Right kidney (tissue), 9 donors: ENCODE measurements at places on chromosomes 13 and 19.

DNA sequence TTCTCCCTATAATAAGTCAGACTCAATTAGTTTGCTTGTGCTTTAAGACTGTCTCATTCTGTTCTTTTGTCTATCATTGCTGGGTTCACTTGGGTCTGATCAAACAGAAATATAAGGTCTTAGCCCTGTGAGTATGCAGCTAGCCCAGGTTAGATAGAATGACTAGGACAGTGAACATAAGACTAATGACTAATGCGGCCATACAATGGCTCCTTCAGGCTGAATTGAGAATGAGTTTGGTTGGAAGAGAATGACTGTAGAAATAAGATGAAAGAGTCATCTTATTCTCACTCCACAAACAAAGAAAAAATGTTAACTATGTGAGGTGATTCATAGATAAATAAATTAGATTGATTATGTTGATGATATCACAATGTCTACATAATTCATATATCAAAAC, 50.1 kb upstream of the OBI1 start:
- no peak for DNase-seq

- DNase-seq, result no peak
Measured at GRCh38 chr13:97004096-97004876, 10.0 kb upstream of the OXGR1 start.

- no peak for DNase-seq
Measured at GRCh38 chr13:107192289-107192688, 624.4 kb upstream of the ARGLU1 start.

GRCh38 chr19:58372311-58373133, 8.3 kb downstream of the ZNF837 start:
- DNase-seq, result no peak

DNA sequence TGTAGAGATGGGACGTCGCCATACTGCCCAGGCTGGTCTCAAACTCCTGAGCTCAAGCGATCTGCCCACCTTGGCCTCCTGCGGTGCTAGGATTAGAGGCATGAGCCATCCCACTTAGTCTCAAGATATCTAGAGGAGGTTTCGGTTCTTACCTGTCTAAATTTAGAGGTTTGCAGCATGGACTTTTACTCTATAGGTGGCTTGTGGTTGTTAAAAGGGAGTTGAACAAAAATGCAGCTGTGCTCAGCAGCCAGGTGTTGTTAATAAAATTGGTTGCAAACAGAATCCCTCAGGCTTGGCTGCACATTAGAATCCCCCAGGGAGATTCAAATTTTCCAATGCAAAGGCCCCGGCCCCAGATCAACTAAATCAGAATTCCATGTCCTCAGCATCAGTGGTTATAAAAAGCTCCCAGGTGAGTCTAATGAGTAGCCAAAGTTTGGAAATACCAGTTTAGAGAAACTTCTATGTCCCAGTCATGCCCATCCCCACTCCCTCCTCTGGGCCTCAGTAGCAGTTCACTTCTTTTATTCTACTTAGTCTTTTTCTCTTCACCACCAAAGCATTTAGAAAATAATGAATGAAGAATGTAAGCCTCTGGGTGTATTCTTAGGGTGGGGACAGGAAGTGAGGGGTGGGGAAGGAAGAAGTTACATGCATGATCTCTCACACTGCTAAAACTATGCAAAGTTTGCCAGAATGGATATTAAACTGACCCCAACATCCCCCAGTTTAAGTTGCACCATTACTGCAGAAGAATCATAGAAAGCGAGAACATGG, 471.0 kb downstream of the COG6 start:
- DNase-seq, result no peak

- no peak for DNase-seq
Measured at GRCh38 chr19:3343619-3344502, 22.5 kb upstream of the NFIC start.
